T-helper 2 cell (primary cell): ENCODE measurements at places on chromosomes 12 and 14.

DNA sequence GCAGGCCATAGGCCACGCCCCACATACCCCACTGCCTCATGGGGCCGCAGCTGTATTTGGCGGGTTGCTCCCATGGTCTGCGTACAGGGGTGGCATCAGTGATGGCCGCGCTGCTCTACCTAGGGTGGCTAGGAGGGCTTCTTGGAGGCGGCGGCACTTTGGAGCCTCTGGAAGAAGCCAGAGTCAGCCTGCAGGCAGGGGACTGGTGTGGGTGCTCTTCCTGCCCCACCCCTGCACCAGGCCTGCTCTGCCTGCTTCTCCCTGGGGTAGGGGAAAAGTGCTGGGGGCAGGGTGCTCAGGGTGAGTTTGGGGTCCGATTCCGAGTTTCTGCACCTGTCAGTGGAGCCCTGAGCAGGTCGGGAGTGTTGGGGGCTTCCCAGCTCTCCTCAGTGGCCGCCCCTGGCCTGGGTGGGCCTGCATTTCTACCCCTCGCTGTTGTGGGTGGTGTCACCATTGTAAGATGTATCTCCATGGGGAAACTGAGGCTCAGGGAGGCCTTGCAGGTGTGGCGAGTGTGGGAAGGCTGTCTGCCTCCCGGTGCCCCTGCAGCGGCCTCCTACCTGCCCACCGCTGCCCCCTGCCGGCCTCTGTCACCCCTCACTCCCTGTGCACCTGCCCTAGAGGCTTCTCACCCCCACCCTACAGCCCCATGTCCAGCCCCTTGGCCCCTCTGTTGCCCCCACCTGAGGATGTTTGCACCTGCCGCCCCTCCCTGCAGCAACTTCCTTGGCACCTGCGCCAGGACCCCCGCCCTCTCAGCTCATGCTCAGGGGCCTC, 5.5 kb downstream of the CEP170B start:
- DNase-seq, result no peak

GRCh38 chr14:63273717-63274655, 44.7 kb downstream of the GPHB5 start:
- DNase-seq, result no peak

GRCh38 chr12:11763760-11764520, 114.5 kb downstream of the ETV6 start:
- no peak for DNase-seq

- DNase-seq, result no peak
Measured at GRCh38 chr12:47147739-47148138, 68.0 kb upstream of the AMIGO2 start.

GRCh38 chr14:23327947-23328744, 6.9 kb downstream of the PABPN1 start:
- DNase-seq, result peak; percentile 38

DNA sequence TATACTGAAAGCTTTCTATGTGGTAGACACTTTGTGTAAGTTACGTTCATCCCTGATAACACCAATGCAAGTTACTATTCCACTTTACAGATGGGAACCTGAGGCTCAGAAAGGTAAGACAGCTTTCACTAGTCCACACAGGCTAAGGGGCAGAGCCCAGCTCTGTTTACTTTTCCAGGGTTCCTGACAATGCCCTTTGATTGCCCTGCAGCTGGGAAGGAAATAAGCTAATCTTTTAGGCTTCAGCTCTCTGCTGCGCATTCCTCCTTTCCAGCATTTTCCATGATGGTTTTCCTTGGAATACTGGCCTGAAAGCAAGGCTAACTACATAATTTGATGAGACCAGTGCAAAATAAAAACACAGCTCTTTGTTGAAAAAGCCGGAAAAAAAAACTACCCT, 185.7 kb upstream of the BTG1 start:
- DNase-seq, result no peak

DNA sequence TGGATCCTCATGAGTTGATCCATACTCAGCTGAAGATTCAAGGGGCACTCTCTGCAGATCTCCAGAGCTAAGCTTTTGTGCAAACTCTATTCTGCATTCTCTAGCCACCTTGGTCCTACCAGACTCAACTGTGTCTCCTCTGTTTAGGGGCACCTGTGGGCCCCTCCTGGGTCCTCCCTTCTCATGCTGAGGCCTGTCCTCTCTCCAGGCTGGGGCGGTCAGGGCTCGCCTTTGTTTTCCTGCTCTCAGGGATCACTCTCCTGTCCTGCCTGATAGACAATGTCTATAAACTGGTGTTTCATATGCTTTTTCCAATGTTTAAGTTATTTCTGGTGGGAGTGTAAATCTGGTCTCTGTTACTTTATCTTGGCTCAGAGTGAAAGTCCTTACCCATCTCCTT, 11.6 kb upstream of the KIF26A start:
- DNase-seq, result no peak

DNA sequence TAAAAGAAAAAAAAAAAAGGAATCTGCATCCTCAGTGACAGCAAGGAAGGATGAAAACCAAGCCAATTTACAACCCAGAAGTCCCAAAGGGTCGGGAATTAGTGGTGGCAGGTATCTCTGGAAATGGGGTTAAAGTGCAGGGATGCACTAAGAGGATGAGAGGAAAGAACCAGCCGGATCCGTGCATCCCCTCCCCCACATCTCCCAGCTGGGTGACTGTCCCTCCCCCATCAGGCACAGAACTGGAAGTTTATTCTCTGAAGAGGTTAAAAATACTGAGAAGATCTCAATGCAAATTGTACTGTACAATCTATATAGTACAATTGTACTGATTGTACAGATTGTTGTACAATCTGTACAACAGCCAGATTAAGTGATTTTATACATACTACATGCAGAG, 15.4 kb downstream of the CLMN start:
- DNase-seq, result no peak
